Stimulated activated CD8-positive, alpha-beta memory T cell treated with anti-CD3 and anti-CD28 coated beads, Interleukin-7, amount 100 ng/mL, for 1 hour (primary cell): ENCODE measurements at places on chromosomes 3 and 15.

DNA sequence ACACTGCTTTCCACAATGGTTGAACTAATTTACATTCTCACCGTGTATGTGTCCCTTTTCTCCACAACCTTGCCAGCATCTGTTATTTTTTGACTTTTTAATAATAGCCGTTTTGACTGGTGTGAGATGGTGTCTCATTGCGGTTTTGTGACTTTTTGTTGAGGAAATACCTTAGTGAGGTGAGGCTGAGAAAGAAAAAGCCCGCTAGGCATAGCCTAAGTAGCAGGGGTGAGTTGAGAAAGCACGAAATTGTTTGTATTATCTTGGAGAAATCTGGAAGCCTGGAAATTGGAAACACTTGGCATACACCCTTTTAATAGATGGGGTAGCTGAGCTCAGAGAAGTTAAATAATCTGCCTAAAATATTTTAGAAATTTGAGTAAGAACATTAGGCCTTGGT, 61.5 kb upstream of the CFAP161 start:
- DNase-seq = no peak

- DNase-seq = no peak
Measured at GRCh38 chr15:85354461-85354860, 25.9 kb upstream of the AKAP13 start.

- DNase-seq = no peak
Measured at GRCh38 chr3:28077572-28077971, 163.8 kb upstream of the CMC1 start.

GRCh38 chr15:57220205-57220604, 156.1 kb upstream of the CGNL1 start:
- DNase-seq = no peak

GRCh38 chr3:63295356-63295755, 17.2 kb downstream of the SYNPR start:
- DNase-seq = no peak

GRCh38 chr15:33089878-33090757, 104.4 kb downstream of the FMN1 start:
- DNase-seq = no peak

DNA sequence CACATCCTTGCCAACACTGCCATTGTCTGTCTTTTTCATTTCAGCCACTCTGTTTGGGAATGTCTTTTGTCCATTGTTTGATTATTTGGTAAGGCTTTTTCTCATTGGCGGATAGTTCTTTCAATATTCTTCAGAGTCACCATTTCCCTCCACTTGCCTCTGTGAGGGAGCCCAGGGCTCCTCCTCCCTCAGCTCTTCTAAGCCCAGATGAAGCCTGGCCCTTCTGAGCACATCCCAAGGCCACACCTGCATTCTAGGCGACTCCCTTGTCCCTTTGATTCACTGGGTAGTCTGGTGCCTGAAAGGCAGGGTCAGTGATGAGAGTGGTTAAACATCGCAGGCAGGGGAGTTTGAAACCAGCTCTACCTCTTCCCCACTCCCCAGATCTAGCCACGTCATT, 12.4 kb upstream of the LTF start:
- no peak for DNase-seq

DNA sequence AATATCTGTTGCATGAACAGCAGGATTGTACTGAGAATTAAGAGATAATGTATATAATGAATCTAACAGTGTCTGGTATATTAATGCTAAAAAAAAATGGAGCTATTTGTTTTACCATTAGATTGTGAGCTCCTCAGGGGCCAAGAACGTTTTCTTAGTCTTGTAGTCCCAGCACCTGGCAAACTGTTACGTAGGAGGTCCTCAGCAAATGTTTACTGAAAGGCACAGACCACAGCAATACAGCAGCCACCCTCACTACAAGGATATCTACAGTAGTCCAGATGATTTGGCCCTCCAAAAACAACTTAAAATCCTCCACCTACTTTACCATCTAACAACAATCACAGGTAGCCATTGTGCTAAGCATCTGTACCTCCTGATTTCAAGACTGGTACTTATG, 59.7 kb downstream of the MSL2 start:
- no peak for DNase-seq

DNA sequence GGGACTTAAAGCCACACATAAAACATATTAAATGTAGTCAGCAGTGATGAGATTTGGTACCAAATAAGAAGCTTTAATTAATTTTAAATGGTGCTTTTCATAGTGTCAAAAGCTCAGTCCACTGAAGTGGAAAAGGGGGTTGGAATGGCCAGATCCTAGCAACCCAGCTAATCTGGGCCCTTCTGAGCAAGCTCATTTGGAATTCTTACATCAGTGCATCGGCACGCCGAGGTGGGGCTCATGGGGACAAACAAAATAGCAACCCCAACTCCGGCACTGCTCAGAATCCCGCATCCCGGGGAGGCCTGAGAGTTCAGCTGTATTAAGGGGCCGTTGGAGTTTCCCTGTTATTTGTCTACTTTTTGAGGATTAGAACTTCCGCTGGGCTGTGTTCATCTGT, 526.4 kb downstream of the SOX2 start:
- no peak for DNase-seq

- no peak for DNase-seq
Measured at GRCh38 chr3:56365905-56366640, 102.2 kb downstream of the ERC2 start.

DNA sequence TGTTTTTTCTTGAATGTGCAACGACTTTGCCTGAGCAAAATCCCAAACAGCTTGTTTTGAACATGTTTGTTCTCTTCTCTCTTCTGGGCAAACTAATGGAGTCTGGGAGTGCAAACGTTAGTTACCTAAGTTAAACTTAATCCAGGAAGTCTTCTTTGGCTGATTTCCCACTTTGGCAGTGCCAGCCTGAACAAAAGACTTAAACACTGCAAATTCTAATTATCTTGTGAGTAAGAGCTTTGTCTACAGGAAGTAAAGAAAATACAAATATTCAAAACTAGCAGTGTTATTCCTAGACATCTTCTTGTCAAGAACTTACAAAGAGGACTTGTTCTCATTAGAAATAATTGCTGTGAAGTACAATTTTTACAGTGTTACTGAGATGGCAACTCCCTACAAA, 16.7 kb upstream of the DENND6A start:
- no peak for DNase-seq

DNA sequence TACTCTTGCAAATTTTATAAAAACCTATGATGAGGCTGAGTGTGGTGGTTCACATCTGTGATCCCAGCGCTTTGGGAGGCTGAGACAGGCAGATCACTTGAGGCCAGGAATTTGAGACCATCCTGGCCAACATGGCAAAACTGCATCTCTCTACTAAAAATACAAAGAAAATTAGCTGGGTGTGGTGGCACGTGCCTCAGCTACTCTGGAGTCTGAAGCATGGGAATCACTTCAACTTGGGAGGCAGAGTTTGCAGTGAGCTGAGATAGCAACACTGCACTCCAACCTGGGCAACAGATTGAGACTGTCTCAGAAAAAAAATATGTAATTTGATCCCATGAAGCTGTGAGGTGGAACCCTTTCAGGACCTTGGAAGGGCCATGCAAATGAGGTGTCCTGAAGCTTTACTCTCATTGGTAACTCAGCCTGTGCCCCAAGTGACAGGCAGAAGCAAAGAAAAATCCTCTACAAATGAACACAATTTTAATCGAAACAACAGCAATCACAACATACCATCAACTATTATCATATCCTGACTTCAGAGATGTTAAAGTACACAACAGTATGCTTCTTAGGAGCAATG, 84.6 kb upstream of the CDV3 start:
- no peak for DNase-seq

DNA sequence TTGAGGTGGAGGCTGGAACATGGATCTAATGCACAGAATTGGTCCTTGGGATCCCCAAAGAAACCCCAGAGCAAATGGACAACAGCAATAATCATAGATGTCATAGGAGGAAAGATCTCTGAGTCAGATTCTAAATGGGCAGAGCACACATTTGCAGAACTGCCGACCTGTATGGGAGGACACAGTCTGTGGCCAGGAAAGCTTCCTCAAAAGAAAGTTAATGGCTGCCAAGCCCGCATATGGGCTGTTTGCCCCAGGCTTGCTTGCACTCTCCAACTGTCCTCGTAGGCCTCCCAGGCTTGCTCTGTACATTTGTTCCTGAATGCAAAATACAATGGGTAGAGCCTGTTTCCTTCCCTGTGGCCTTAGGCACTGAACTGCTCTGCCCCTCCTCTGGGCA, 102.0 kb upstream of the PLXNA1 start:
- no peak for DNase-seq

- DNase-seq = no peak
Measured at GRCh38 chr3:189637750-189638149, 6.6 kb downstream of the TP63 start.

GRCh38 chr3:24288496-24289236, 206.0 kb downstream of the THRB start:
- no peak for DNase-seq

- DNase-seq = no peak
Measured at GRCh38 chr3:89165636-89166263, 58.3 kb downstream of the EPHA3 start.

- DNase-seq = no peak
Measured at GRCh38 chr3:45059132-45059531, 33.0 kb downstream of the CLEC3B start.

- DNase-seq = no peak
Measured at GRCh38 chr3:36837089-36837488, 72.7 kb upstream of the DCLK3 start.

GRCh38 chr3:126854666-126855065, 128.2 kb upstream of the PLXNA1 start:
- no peak for DNase-seq

- DNase-seq = no peak
Measured at GRCh38 chr3:13352621-13353131, 67.4 kb downstream of the NUP210 start.

DNA sequence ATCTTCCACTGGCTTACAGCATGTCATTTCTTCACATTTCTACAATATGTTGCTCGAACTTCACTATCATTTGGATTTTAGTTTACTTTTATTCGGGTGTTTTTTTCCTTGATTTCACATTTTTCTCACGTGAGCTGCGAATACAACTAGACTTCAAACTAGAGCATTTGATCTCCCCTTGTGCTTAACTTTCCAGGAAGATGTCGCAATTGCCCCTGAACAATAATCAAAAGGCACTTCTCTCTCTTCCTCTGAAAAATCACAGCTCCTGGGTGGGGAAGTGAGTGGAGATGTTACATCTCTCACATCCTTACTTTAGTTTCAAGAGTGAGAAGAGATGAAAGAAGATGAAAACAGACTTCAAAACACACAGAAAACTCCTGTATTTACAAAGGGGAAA, 587.9 kb downstream of the TBL1XR1 start:
- no peak for DNase-seq

DNA sequence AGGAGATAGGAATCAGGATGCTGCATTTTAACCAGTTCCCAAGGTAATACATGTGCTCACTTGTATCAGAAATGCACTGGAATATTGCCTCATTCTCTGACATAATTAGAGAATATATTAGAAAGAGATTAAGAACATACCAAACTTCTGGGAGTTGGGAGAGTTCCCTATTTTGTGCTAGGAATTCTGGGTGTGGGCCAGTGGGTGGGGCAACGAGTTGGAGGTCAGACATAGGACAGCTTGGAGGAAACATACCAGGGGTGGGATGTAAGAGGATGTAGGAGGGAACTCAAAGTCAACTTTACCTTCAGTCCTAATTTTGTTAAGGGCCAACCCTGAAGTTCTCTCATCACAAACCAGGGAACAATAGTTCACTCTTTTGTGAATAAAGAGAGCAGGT, 83.6 kb downstream of the SLC7A14 start:
- DNase-seq = no peak

DNA sequence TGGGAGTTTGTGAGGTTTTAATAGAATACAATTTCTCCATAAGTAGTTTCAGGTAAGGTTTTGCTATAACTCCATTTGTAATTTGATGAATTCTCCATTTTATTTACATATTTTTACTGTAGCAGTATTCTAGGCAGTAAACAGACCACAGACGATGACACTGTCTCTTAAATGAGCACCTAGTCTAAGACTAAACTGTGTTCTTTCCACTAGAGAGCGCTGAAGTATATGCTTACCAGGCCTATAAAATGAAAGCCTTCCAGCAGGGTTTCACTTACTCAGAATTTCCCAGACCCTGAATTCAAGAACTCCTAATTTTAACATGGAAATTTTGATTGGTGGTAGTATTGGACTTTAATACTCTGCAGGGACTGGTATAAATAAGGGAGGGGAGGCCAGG, 41.6 kb downstream of the POLG start:
- no peak for DNase-seq

- DNase-seq = no peak
Measured at GRCh38 chr3:196115678-196116083, 33.8 kb upstream of the TFRC start.

- no peak for DNase-seq
Measured at GRCh38 chr3:184884359-184885017, 72.5 kb downstream of the VPS8 start.

GRCh38 chr3:105006164-105006563, 360.5 kb upstream of the ALCAM start:
- DNase-seq = no peak

DNA sequence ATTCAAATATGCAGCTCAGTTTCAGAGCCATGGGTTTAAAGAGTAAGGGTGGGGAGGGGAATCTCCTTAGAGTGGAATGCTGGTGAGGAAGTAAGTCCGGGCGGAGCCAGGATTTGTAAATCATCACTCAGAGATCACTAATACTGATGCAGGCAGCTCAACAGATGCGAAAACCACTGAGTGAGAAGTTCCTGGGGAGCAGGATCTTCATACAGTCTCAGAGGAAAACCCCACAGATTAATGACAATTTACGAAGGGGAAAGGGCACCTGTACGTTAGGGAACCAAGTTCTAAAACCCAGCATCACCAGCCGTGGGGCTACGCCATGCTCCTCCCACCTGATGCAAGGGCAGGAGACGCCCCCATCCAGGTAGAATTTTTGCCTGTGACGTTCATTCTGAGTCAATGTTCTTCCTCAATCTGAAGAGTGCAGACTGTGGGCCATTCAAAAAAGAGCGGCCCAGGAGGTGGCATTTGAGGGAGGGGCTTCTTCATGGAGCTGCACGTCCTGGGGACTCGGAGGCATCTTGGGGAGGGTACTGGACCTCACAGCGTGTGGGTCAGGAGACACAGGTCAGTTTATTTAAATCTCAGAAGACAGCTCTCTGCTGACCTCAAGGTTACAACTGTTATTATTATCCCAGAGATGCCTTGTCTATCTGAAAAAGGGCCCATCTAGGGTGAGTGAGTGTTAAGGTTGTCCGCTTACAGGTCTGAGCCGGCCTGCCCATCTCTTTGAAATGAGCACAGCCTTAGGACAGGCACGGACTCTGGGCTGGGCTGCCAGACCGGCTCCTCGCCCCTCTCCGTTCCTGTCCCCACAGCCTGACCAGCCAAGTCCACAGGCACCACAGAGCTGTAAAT, 228.0 kb downstream of the XXYLT1 start:
- no peak for DNase-seq

- no peak for DNase-seq
Measured at GRCh38 chr3:113654851-113655250, 41.6 kb downstream of the USF3 start.
